CD4-positive, alpha-beta T cell treated with Interleukin-10 for 1 hour (primary cell): ENCODE measurements at places on chromosomes 13 and 19.

DNA sequence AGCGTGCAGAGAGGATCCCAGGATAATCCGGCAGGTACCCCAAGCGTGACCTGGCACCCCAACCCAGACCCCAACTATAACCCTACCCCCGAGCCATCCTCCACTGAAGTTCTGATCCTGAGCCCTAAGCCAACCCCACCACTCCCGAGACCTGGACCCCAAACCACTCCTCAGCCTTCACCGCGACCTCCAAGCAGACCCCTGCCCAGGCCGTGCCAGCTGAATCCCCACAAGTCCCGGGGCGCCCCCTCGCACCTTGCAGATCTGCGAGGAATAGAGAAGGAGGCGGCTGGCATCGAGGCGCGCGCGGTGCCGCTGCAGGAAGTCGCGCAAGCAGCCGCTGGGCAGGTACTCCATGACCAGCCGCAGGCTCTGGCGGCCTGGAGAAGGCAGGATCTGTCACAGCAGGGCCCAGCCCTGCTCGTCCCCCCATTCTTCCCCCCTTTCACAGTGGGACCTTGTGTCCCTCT lies 10.1 kb upstream of the INSL3 start:
- no peak for DNase-seq

GRCh38 chr19:33683881-33684537 lies 62.3 kb downstream of the CHST8 start:
- no peak for DNase-seq

- no peak for DNase-seq
Observed at GRCh38 chr13:42865768-42866102, 84.4 kb downstream of the FAM216B start.

- DNase-seq = no peak
Observed at GRCh38 chr19:39001041-39001440, 25.5 kb upstream of the FBXO17 start.

DNA sequence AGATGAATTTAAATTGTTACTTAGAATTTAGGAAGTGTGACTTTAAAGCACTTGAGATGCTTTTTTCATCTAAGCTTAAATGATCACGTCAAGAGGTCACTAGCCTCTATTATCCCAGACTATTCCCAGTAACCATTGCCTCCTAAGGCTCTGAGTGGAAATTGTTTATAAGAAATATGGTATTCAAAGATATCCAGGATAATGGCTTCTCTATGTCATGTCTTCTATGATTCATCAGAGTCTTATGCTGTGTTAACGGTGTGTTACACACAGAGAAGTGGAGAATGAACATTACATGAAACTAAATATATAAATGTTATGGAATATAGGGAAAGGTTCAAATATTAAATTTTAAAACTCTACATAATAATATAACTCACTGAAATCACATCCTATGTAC lies 79.8 kb upstream of the NBEA start:
- DNase-seq = no peak

DNA sequence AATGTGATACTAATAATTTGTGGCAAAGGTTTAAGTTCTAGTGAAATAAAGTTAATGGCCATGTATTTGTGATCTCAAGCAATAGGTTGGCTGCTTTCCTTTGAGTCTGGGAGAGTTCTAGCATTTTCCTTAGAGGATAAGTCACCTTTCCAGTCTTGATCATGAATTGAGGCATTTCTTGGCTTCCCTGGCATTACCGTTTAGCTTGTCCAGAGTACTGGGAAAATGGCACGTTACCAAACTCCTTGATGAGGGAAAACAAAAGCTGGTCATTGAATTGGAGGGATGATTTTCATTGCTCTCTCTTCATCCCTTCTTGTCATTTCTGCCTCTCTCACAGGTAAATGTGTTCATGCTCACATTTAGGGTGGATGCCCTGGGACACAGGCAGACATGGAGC lies 34.0 kb upstream of the SPRY2 start:
- no peak for DNase-seq

- no peak for DNase-seq
Observed at GRCh38 chr13:71382285-71382684, 484.7 kb downstream of the DACH1 start.

- DNase-seq = peak; percentile 72
Observed at GRCh38 chr19:38417544-38418506, 8.2 kb downstream of the RASGRP4 start.

- no peak for DNase-seq
Observed at GRCh38 chr13:82341116-82341515, 1541.2 kb downstream of the SLITRK1 start.

GRCh38 chr13:92838786-92839185 lies 387.8 kb upstream of the GPC6 start:
- no peak for DNase-seq

GRCh38 chr19:1400281-1401137 lies 833 bp downstream of the GAMT start:
- DNase-seq = no peak

DNA sequence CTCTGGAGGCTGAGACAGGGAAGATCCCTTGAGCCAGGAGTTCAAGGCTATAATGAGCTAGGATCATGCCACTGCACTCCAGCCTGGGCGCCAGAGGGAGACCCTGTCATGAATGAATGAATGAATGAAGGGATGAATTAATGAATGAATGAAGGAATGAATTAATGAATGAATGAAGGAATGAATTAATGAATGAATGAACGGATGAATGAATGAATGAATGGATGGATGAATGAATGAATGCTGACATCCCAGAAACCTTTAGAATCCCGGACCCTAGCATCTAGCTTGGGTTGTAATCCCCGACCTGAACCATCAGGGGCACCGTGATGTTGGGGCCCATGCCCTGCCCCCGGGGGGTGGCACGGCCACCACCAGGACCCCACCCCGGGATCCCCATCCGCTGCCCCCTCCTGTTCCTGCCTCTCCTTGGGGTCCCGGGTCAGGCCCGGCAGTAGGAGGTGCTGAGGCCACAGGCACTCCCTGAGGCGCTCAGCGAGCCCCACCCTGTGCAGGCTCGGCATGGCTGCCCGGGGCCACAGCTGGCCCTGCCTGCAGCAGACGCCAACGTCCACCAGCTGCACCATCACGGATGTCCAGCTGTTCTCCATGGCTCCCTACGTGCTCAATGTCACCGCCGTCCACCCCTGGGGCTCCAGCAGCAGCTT lies 3.4 kb downstream of the EBI3 start:
- DNase-seq = no peak

DNA sequence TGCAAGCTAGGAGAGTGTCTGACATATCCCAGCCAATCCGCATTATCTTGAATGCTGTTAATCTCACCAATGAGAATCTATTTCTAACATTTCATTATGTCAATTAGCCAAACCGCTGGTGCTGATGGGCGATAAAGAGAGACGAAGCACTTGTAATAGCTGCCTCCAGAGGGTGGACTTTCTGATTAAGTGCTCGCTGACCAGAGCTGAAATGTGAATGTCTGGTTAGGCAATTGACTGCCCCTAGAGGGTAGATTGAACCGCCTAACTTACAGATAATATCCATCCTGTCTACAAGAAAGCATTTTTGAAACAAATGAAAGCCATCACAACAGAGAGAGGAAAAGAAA lies 552 bp upstream of the GRWD1 start:
- peak; percentile 53 for DNase-seq

- no peak for DNase-seq
Observed at GRCh38 chr13:41268764-41269163, 5.4 kb upstream of the MTRF1 start.

GRCh38 chr19:310781-311496 lies 19.7 kb upstream of the PLPP2 start:
- no peak for DNase-seq

- DNase-seq = no peak
Observed at GRCh38 chr13:113092776-113093579, 12.6 kb upstream of the F7 start.

DNA sequence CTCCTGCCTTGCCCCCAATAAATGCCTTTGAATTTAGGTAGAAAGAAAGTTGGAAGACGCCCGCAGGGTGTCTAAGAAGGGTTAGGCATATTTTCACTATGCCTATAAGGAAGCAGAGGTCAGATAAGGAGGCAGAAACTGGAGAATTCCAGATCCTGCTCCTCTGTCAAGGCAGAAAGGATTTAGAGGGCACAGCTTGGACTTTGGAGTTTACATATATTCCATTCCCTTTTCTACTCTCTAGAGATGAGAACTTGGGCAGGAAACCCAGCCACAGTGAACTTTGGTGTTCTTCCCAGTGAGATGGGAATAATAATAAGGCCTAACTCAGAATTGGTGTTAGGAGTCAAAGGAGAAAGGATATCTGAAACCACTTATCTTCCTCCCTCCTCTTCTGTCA lies 37.4 kb downstream of the CCNE1 start:
- DNase-seq = no peak

- no peak for DNase-seq
Observed at GRCh38 chr13:37492075-37492474, 106.5 kb downstream of the POSTN start.

- peak; percentile 79 for DNase-seq
Observed at GRCh38 chr19:41302624-41303351, 7.2 kb upstream of the CCDC97 start.

DNA sequence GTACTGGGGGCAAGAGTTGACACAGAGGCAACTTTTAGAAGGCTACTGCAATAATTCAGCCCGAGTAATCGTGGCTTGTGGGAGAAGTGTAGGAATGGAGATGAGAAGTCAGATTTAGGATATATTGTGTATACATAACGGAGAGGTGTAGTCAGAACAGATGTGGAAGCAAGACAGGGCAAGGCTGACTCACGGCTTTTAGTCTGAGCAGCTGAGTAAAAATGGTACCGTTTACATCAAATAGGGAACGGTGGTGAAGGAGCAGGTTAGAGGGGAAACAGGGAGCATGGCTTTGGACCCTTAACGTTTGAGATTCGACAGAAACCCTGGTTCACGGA lies 796 bp upstream of the LSM14A start:
- no peak for DNase-seq

DNA sequence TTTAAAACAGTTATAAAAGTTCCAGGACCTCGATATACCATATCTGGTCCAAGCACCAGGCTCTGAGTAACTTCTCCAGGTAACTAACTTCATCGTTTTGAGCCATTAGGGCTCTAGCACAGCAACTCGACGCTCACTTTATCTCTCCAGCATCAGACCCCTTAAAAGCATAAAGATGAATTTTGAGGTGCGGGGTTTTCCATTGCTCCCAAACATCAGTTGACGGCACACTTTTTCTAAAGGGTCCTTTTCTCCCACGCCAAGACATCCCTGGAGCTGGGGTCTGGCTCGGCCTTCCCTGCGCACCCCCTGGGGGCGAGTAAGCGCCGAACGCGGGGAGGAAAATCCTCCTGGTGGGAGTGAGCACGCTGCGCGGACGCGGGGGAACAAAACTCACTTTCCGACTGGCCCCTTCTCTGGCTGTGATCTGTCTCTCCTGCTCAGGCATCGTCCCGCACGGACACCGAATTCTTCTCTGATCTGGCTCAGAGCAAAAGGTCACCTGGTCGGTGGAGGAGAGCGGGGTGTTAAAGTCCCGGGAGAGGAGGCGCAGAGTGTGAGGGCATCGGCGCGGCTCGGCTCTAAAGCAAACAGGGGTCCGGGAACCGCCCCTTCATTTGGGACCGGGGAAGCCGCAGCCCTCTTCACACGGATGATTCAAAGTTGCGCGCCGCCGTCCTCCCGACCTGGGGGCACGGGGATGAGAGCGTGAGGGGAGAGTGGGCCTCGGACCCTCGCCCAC lies at the start of gene ATP7B:
Gene ATP7B (minus strand): TSS at position 561 of the 742 bp plus-strand sequence. CDS start 113 bp downstream, at position 448.
- peak; percentile 15 for DNase-seq

GRCh38 chr19:45164577-45165335 lies 4.0 kb upstream of the NKPD1 start:
- DNase-seq = peak; percentile 72

- no peak for DNase-seq
Observed at GRCh38 chr13:36445278-36445677, 13.0 kb downstream of the CCNA1 start.

DNA sequence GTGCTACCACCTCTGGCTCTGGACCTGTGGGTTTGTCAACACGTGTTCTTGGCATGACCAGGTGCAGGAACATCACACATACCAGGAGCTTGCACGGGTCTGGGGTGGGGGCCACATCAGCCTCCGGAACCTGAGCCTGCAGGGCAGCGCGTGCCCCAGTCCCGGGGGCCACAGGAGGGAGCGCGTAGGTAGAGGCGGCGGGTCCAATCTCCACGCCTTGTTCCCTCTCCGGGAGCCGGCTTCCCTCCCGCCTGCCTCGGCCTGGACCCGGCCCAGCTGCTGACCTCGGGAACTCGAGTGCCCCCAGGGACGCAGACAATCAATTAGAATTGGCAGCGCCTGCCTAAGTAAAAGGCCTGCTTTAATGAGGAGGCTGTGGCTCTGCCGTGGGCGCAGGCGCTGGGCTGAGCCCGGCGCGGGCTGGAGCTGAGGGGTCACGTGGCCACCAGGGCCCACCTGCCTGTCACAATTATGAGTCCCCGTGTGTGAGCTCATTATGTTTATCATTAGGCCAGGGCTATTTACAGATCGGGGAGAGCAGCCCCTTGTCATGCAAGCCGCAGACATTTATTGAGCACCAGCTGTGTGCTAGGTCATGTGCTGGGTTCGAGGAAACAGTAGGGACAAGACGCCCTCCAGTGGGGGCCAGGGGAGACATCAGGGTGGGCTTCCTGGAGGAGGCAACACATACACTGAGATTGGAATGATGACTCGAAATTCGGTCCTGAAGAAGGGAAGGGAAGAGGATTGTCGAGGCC lies 32.2 kb upstream of the TNFAIP8L1 start:
- DNase-seq = no peak

GRCh38 chr19:44904426-44904994 lies 1.1 kb upstream of the APOE start:
- no peak for DNase-seq

GRCh38 chr19:6374711-6375410 lies 872 bp downstream of the PSPN start:
- no peak for DNase-seq

- DNase-seq = no peak
Observed at GRCh38 chr13:23598369-23598768, 28.2 kb downstream of the TNFRSF19 start.

DNA sequence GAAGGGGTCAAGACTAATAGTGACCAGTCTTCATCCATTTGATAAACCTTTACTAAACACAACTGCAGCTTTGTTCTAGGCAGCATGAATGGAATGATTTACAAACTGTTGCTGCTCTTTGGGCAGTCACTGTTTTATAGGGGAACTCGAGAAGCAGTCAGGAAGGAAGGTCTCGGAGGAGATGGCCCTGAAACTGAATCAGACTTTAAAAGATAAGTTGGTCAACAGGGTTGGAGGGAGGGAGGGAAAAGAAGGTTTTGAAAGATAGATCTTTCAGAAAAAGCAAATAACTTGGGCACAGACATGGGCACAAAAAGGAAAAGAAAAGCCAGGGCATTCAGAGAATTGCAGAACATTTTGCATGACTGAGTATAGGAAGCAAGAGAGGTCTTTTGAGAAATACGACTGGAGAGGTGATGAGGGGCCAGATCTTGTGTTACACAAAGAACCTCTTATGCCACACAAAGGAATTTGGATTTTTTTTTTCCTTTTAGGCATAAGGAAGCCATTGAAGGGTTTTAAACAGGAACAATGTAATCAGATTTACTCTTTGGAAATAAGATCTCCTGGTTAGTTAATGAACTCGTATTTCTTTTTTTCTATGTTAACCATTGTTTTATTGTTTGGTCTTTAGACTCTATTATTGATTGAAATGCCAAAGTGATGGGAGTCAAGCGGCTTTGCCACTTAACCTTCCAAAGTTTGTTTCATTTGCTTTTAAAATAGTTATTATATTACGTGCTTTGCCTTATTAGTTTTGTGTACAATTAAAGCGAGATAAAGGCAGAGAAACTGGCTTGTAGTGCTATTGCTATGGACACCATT lies 37.5 kb upstream of the SACS start:
- DNase-seq = no peak

- DNase-seq = no peak
Observed at GRCh38 chr13:63731896-63732295, 2316.2 kb upstream of the PCDH20 start.

GRCh38 chr19:32890841-32891240 lies 21.3 kb upstream of the SLC7A9 start:
- no peak for DNase-seq

- DNase-seq = no peak
Observed at GRCh38 chr13:39130301-39130700, 92.0 kb downstream of the NHLRC3 start.
